Motor neuron (in vitro differentiated cells): ENCODE measurements at places on chromosomes 1 and 21.

DNA sequence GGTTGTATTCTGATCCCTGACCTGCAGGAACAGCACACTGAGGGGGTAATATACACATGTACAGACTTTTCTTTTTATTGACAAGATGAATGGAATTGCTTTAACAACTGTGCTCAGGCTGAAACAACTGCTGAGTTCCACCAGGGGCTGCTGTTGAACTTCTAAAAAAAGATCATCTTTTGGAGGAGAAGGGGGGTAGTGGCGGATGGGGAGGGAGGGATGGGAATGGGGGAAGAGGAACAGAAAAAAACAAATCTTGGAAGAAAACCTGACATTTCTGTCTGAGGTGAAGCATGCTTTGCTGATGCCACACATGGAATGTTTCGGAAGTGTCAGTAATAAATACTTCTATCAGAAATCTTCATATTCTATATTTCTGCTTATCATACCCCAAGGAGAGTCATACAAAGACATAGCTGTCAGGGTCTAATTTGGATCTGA is 75.0 kb downstream of the RWDD3 start:
- peak; percentile 78 for ATAC-seq

GRCh38 chr1:17550729-17551584 is 11.5 kb downstream of the ARHGEF10L start:
- ATAC-seq, result no peak

- ATAC-seq, result no peak
Observed at GRCh38 chr1:37666241-37666867, 26.0 kb upstream of the CDCA8 start.

DNA sequence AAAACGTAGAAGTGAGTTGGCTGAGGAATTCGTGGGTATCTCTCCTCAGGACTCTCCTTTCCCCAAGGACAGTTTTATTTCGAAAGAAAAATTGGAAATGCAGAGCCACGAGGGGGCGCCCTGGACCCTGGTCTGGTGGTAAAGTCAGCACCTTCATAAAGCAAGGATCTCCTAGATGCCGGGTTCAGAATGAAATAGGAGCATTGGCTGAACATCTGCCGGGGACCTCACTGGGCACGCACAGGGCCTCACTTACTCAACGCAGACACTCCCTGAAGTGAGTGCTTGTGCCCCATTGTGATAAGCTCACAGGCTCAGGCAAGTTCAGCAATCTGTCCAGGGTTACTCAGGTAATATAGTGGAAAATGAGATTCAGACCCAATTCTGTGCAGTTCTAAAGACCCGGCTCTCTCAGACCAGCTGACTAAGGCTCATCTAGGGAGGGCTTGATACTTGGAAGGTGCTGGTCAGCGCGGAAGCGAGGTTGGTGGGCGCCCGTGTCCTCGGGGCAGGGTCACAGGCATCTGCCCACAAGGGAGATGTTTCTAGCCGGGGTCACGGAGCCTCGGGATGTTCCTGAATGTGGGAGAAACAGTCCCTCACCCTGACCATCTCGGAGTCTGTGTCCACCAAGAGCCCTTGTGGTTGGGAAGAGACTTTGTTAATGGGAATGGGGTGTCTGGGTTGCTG is 55.7 kb upstream of the ETV3 start:
- peak; percentile 52 for ATAC-seq

GRCh38 chr1:74584185-74584584 is 71.8 kb upstream of the LRRC53 start:
- ATAC-seq, result no peak

GRCh38 chr21:45698493-45699184 is 55.1 kb downstream of the PCBP3 start:
- ATAC-seq, result peak; percentile 95

DNA sequence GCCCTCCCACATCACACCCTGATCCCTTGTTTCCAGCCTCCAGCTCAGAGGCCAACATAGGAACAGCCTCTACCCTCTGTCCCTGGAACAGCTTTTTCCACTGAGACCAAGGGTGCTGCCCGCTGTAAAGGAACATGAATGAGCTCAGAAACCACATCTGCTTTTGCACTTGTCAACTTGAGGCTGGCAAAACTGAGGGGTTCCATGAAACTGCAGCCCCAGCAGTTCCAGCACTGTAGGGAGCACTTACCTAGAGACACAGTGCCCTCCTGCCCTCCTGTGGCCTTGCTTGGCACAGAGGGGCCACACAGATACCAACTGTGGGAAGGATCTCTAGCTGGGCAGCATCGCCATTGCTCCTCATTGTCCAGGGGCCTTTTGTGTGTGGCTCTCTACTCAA is 51.7 kb downstream of the ITPKB start:
- ATAC-seq, result no peak

DNA sequence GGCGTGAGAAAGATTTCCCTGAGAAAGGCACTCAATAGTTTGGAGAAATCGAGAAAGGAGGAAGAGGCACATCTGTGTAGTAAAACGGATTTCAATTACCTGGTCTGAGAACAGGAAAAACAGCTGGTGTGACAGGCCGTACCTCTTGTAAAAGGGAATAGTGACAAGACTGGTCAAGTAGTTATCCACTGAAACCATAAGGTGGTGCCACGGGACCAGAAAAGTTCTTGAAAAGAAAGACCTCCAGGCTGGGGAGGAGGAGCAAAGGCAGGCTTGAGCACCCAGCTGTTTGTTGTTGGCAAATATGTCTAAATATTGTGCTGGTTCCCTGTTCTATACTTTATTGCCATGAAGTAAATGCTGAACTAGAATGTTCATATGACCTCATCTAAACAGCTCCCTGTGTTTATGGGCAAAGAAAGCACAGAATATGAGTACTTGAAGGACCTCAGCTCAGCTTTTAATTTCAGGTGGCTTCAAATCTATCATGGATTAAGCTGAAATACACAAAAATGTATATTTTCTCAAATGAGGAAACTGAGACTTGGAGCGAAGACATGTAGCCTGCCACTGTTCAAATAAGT is 4.0 kb downstream of the HAO2 start:
- ATAC-seq, result no peak

GRCh38 chr1:119027759-119028158 is 39.6 kb upstream of the TBX15 start:
- no peak for ATAC-seq

DNA sequence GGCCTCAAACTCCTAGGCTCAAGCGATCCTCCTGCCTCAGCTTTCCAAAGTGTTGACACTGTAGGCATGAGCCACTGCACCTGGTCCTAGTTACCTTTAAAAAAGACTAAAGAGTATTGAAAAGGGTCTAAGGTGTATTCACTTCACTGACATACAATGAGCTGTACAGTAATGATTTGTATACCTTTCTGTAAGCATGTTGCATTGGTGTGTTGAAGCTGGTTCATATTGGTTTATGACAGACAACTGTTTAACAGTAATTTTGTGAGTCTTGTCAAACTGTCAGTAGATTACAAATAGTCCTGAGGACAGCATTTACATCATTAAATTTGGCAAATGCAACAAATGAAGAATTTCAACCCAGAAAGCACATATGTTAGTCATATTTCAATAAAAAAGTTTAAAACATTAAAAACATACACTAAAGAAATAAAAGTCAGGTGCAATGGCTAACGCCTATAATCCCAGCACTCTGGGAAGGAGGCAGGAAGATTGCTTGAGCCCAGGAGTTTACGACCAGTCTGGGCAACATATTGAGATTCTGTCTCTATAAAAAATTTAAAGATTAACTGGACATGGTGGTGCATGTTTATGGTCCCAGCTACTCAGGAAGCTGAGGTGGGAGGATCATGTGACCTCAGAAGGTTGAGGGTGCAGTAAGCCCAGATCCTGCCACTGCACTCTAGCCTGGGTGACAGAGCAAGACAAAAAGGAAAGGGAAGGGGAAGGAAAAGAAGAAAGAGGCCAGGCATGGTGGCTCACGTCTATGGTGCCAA is 88.3 kb upstream of the HP1BP3 start:
- no peak for ATAC-seq

- no peak for ATAC-seq
Observed at GRCh38 chr1:165829888-165830287, 2.5 kb downstream of the UCK2 start.

DNA sequence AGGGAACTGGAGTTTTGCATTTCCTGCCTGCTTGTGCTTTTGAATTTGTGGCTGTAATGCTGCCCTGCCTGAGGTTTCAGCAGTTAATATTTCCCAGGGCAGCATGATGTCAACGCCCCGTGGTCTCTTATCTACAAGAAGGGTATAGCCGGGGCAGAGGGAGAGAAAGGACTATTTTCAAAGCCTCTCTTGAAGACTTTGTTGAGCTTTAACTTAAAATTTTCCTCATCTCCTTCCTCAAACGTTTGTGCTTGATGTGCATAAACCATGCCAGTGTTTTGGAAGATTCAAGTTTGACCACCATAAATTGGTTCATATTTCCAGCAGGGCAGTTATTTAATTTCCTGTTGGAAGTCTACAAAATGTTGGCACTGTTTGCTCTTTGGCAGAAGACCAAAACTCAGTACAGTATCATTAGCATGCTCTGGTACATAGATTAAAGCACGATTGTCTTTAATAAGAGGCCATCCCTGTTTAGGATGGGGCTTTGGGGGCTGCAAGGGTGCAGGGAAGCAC is 43.4 kb downstream of the ROR1 start:
- ATAC-seq, result no peak

GRCh38 chr1:145960468-145961108 is 2.8 kb upstream of the LIX1L start:
- ATAC-seq, result peak; percentile 5
